Stimulated activated CD4-positive, alpha-beta T cell treated with anti-CD3 and anti-CD28 coated beads, Interleukin-15, amount 100 ng/mL, for 1 hour (primary cell): ENCODE measurements at places on chromosomes 11 and 22.

- no peak for DNase-seq
Observed at GRCh38 chr11:16311831-16312230, 44.5 kb downstream of the SOX6 start.

DNA sequence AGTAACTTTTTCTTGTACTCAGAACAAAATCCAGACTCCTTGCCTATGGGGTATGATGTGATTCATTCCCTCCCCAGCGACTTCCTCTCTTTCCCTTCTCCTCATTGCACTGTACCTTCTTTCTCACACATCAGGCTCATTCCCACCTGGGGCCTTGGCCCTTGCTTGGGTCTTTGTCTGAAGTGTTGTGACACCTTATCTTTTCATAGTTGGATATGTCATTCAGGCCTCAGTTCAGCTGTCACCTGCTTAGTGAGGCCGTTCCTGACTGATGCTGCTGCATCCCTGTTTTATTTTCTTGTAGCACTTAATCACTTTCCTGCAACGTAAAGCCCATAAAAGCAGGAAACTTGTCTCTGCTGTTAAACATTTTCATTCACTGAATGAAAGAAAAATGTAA lies 39.9 kb downstream of the ZDHHC13 start:
- no peak for DNase-seq

- no peak for DNase-seq
Observed at GRCh38 chr11:121328967-121329679, 36.6 kb downstream of the SC5D start.

- no peak for DNase-seq
Observed at GRCh38 chr11:25218036-25218435, 721.2 kb downstream of the LUZP2 start.

GRCh38 chr11:10866893-10867331 lies 9.1 kb upstream of the ZBED5 start:
- DNase-seq: no peak

- DNase-seq: no peak
Observed at GRCh38 chr11:123143476-123143875, 51.6 kb downstream of the CLMP start.

DNA sequence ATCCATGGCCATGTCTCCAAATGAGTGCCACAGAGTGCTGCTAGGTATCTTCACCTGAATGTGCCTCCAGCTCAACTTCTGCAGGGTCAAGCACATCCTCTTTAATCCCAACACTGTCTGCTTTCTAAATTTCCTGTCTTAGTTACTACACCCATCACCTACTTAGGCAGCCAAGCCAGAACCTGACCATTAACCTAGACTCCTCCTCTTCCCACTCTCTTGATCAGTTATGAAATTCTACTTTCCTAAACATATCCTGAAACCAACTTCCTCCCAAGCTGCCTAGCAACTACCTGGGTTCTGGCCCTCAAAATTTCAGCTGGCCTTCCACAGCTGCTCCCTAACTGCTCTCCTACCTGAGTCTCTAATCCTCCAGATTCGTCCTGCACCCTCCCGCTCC lies 22.7 kb downstream of the CADM1 start:
- DNase-seq: no peak

- DNase-seq: no peak
Observed at GRCh38 chr11:119839476-119840133, 110.6 kb upstream of the NECTIN1 start.

GRCh38 chr22:35206889-35207288 lies 50.4 kb upstream of the HMGXB4 start:
- no peak for DNase-seq
